Hematopoietic multipotent progenitor cell treated with erythropoietin and hydrocortisone succinate and interleukin-3 and kit ligand, for 8 days (in vitro differentiated cells): ENCODE measurements at places on chromosomes 13 and 19.
A peak's percentile ranks its signal among the peaks of the same experiment; 100 is the strongest.

DNA sequence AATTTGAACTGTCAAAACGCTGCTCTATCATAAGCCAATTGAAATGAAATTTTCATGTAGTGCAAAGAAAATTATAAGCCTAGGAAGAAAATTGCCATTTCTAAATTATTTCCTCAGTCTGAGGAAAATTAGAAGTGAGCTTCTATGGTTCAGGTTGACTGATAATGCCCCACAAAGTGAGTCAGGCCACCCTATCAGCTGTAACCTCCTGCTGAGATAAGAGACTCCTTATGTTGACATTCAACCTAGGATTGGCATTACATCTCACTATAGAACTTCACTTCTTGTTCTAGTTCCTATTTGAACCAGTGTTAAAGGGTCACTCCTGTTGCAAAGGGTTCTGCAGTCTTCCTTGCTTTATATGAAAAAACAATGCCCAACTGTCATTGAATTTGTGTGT lies 32.6 kb upstream of the RFC3 start:
- DNase-seq: peak; percentile 79

- DNase-seq: peak; percentile 68
These were observed 579 bp downstream of the ZNF566 start for GRCh38 chr19:36488846-36489117.

GRCh38 chr13:45162821-45163220 lies 38.0 kb downstream of the KCTD4 start:
- no peak for DNase-seq

DNA sequence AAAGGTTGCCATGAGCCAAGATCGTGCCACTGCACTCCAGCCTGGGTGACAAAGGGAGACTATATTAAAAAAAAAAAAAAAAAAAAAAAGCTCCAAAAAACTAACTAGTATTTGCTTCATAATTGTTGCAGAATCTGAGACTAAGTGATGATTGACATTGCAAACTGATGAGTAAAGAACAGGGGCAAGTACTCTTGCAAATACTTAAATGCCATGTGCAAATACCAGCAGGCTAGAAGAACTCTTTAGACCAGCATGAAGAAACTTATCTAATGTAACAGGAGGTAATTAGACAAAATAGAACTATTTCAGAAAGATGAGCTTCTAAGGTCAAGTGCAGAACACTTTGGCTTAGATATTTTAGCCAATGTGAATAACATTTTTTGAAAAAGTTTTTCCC lies 1368.1 kb downstream of the EFNB2 start:
- DNase-seq: no peak

GRCh38 chr13:28650284-28650683 lies 8.6 kb upstream of the POMP start:
- no peak for DNase-seq

DNA sequence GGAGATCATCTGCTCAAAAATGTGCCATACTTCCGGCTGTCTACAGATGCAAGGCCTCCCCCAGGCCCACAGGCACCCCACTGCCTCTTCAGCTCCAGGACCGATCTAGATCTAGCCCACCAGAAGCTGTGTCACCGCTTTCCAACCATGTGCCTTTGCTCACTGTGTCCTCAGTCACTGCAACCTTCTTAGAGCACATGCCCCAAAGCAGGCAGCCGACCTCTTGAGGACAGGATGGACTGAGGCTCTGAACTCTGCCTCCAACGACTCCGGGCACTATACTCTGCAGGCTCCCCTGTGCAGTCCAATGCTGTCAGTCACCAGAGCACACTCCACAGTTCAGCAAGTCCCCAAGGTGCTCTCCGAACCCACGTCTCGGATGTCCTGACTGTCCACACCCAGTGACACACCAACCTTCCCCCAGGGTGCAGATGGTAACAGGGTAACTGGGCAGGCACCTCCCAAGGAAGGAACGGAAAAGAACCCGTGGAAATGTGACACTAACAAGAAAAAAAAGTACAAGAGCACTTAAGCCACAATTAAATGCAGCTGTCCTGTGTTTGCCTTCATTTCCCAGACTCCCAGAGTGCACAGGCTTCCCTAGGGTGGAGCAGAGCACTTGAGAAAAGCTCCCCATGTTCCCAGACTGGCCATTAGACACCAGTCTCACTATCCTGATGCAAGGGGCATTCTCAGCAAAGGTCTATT lies 4.8 kb downstream of the STK24 start:
- no peak for DNase-seq

GRCh38 chr19:7004313-7004931 lies 16.8 kb downstream of the MBD3L2B start:
- peak; percentile 25 for DNase-seq

DNA sequence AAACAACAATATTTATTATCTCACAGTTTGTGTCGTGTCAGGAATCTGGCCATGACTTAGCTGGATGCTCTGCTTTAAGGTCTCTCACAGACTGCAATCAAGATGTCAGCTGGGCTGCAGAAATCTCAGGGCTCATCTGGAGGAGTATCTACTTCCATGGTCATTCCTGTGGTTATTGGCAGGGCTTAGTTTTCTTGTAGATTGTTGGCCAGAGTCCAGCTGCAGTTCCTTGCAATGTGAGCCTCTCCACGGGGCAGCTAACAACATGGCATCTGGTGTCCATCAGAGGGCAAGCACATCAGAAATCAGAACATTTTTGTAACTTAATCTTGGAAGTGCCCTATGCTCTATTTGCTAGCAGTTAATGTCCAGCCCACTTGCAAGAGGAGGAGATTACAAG lies 45.7 kb upstream of the TDRD3 start:
- DNase-seq: no peak

GRCh38 chr13:112643759-112644459 lies 45.9 kb upstream of the ATP11A start:
- no peak for DNase-seq

GRCh38 chr13:23509781-23510543 lies 60.2 kb upstream of the TNFRSF19 start:
- DNase-seq: no peak

GRCh38 chr19:16922949-16923348 lies 34.1 kb downstream of the F2RL3 start:
- DNase-seq: no peak

DNA sequence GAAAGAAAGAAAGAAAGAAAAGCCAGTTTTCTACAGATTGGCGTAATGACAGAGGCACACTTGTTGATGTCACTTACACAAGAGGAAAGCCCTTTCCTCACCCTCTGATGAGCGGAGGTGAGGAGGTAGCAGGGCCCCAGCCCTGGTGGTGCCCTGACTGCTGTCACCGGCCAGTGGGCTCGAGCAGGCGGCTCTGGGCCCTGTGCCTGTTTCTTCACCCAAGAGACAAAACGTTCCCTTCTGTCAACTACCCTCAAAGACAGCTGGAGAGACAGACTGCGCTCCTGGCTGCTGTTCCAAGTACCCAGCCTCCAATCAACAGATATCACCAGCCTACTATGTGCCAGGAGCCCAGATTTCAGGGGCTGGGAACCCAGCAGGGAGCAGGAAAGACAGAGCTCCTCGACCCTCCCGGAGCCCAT lies 10.1 kb downstream of the EPS15L1 start:
- no peak for DNase-seq

GRCh38 chr19:6662702-6663101 lies 7.3 kb downstream of the TNFSF14 start:
- no peak for DNase-seq

DNA sequence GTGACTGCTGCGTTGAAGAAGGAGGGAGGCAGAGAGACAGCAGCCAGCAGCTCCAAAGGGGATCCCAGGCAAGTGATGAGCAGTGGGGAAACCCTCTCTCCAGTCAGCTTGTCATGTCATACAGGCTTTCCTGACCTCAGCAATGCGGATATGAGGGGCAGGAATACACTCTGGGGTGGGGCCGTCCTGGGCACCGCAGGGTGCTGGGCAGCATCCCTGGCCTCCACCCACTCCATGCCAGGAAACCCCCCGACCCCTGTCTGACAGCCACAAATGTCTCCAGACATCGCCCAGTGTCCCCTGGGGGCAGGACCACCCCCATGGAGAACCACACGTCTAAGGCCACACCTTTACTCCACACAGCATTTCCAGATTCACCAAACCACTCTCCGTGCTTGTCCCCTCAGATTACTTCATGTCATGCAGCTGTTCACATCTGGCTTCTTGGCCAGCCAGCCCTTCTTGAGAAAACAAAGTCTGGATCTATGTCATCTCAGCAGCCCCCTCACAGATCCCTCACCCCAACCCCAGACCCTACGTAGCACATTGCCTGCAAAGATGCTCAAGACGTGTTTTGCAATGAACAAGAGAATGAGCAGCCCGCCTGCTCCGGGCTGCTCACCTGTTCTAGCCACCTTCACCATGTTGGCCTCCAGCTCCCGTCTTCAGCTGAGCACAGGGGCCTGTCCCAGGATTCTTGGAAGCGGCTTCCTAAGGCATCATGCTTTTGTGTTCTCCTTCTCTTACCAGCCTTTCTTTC lies 46.5 kb downstream of the RFX2 start:
- DNase-seq: no peak

DNA sequence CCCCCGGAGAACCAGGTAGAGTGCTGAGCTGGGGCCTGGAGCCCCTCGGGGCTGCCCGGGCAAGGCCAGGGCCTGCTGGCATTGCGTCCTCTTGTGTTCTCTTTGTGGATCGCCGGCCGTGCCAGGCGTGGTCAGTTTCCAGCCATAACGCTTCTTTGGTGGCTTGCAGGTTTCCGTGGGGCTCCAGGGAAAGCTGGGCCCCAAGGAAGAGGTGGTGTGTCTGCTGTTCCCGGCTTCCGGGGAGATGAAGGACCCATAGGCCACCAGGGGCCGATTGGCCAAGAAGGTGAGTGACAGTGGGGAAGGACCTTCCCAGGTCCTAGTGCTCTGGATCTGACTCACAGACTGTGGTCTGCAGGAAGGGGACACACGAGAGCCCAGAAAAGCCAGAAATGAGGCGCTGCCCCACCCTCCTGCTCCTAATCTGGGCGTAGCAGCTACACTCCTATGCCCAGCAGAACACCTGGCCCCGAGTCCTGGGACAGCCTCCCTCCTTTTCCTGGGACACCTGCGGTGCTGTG lies 57.5 kb downstream of the RAB20 start:
- no peak for DNase-seq
